NCI-H2081 (cell line): ENCODE measurements at places on chromosomes 1 and 21.

GRCh38 chr1:51168266-51168845 lies 66.3 kb downstream of the C1orf185 start:
- DNase-seq: no peak

DNA sequence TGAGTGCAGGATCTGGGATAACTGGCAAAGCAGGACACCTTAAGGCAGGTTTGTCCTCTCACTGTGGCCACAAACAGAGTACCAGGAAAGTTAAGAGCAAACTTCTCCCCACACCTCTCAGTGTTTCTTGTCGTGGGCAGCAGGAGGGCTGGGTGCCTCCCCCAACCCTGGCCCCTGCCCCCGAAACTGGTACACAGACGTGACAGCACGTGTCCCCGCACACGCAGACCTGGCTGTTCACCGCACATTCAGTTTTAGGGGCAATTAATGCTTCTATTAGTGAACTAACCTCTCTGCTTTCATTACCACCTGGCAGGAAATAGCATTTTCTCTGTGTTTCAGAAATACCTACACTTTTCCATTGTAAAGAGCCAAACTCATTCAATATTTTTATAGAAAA lies 32.9 kb upstream of the RIPK4 start:
- no peak for DNase-seq

DNA sequence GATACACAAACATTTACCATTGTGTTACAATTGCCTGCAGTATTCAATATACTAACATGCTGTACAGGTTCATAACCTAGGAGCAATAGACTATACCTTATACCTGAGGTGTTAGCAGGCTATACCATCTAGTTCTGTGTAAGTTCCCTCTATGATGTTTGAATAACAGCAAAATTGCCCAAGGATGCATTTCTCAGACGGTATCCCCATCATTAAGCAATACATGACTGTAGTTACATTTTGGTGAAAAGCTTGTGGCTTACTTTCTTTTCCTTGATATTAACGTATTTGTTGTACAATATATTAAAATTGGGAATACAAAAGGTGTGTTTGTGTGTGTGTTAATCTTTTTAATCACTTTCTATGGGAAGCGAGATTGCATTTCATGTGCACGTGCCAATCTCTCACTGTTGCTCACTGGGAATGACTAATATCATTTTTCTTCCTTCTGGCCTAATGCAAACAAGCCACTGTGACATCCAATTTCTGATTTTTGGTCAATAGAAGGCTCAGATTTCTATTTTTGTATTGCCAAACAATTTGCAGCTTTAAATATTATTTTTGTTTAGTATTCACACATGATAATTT lies 36.7 kb upstream of the WLS start:
- no peak for DNase-seq

GRCh38 chr1:85976516-85977205 lies 179.9 kb downstream of the COL24A1 start:
- DNase-seq: no peak
